ENCODE measurements at places on chromosomes 4 and X. TPM values are rescaled to one million over a fixed set of nuclear protein-coding genes. Genes with fewer than 3 reads are reported as not detected.

Gene CYSLTR1
- 0.27 TPM for total RNA-seq

DNA sequence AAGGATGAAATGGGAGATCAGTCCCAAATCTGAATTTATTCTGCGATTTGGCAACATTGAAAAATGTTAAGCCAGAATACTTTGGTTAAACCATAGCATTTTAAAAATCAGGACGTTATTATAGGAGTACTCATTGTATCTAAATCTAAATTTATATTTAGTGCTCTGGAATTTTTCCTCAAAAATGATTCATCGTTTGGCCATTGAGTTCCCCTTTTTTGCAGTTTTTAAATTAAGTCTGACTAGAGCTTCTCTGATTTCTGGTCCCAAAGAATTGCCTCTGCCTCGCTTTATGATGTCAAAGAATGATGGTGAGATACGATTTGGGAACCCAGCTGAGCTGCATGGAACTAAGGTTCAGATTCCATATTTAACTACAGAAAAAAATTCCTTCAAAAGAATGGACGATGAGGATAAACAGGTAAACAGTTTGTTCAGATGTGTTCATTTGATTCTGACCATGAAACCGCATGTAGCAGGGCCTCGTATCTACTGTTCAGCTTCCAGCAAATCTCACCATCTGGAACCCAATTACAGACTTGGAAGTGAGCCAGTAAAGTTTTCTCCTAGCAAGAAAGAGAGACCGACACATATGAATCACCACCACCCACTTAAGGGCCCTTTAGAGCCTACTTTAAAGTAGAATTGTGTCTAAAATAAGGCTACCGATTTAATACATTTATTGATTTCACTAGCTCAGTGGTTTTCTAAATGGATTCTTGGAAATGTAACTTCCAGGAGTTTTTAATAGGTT is 75.6 kb downstream of the REPS2 start:
- DNase-seq = no peak
- H3K36me3 ChIP-seq = no peaks in the 10 kb centered on the region
- H3K4me3 ChIP-seq = no peak overlapping the region
- no peaks in the 10 kb centered on the region for H3K4me1 ChIP-seq
- H3K27ac ChIP-seq = no peak overlapping the region
- H3K27me3 ChIP-seq = no peaks in the 10 kb centered on the region

GRCh38 chr4:93835929-93836328 is 7.4 kb downstream of the ATOH1 start:
- H3K27ac ChIP-seq = no peak overlapping the region
- no peaks in the 10 kb centered on the region for H3K36me3 ChIP-seq
- DNase-seq = no peak
- H3K27me3 ChIP-seq = no peaks in the 10 kb centered on the region
- H3K4me3 ChIP-seq = no peak overlapping the region

DNA sequence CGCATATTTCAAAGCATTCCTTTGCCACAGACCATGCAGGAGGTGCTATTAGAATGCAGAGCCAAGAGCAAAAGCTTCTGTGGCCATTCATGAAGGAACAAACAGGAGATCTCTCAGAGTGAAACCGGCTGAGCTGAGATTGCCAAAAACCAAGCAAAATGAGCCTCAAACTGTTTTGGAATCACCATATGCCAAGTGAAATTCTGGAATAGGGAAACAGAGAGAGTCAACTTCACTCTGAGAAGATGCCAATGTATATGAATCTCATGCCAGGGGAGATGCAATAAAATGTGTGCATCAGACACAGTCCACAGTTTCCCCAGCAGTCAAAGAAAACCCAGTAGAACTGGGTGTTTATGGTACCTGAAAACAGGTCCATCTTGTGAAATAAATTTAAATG is 42.3 kb downstream of the SRPX start:
- H3K27ac ChIP-seq = no peak overlapping the region
- DNase-seq = no peak
- H3K4me1 ChIP-seq = no peaks in the 10 kb centered on the region
- H3K4me3 ChIP-seq = no peak overlapping the region
- H3K36me3 ChIP-seq = no peaks in the 10 kb centered on the region
- no peaks in the 10 kb centered on the region for H3K27me3 ChIP-seq

DNA sequence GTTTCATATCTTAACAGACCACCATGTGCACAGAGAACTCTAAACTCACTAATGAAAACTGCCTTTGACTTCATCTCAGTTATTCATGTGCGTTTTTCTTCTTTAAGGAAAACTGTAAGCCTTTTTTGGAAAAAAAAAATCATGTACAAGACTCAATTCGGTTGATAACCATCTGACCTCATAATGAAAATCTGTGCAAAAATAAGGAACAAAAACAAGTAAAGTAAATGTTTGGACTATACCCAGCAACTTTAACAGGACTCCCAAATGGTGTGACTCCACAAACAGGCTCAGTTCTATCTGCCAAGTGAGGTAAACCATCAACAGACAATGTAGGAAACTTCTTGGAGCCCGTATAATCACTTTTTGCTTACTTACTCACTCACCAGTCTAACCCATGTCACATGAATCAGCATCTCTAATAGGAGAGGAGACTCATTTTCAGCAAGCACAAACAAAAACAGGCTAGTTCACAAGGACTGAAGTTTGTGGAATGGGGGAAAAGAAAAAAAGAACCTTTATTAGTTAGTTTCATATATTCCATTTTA is 9.3 kb downstream of the APOO start:
- H3K4me1 ChIP-seq = no peaks in the 10 kb centered on the region
- H3K27me3 ChIP-seq = no peaks in the 10 kb centered on the region
- no peak overlapping the region for H3K27ac ChIP-seq
- no peaks in the 10 kb centered on the region for H3K36me3 ChIP-seq

GRCh38 chr4:134202166-134202956 is 772 bp upstream of the PABPC4L start:
- H3K36me3 ChIP-seq = no peaks in the 10 kb centered on the region
- no peak overlapping the region for H3K4me3 ChIP-seq
- DNase-seq = no peak
- no peaks in the 10 kb centered on the region for H3K4me1 ChIP-seq
- no peak overlapping the region for H3K27ac ChIP-seq
- H3K27me3 ChIP-seq = no peaks in the 10 kb centered on the region

Gene ADH4
- not detected for total RNA-seq

Gene ENPEP
- not detected for total RNA-seq

GRCh38 chr4:17682222-17682566 is 67.8 kb downstream of the MED28 start:
- H3K4me3 ChIP-seq = no peak overlapping the region
- no peak overlapping the region for H3K27ac ChIP-seq
- no peaks in the 10 kb centered on the region for H3K4me1 ChIP-seq
- no peaks in the 10 kb centered on the region for H3K36me3 ChIP-seq
- DNase-seq = no peak
- H3K27me3 ChIP-seq = no peaks in the 10 kb centered on the region

DNA sequence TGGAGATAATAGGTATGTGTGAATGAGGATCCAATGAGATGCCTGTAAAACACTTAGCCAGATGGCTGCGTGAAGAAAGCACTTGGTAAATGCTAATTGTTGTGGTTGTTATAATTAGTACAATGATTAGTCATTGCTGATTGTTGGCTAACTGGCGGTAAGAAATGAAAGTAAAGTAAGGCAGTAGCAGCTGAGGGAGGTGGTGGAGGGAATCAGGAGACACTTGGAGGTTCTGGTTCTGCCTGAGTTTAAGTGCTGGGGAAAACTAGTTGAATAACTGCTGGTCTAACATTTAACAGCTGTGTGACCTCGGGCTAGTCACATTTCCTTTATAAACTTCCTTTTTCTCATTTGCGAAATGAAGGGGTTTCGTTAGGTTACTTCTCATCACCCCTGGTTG is 30.9 kb downstream of the CD38 start:
- H3K4me3 ChIP-seq = no peak overlapping the region
- H3K36me3 ChIP-seq = no peaks in the 10 kb centered on the region
- DNase-seq = no peak
- H3K27ac ChIP-seq = no peak overlapping the region
- no peaks in the 10 kb centered on the region for H3K4me1 ChIP-seq
- no peaks in the 10 kb centered on the region for H3K27me3 ChIP-seq

Gene PAGE2
- total RNA-seq = not detected

- DNase-seq = no peak
- H3K27me3 ChIP-seq = no peaks in the 10 kb centered on the region
- no peak overlapping the region for H3K27ac ChIP-seq
- no peaks in the 10 kb centered on the region for H3K4me1 ChIP-seq
- H3K4me3 ChIP-seq = no peak overlapping the region
Observed at GRCh38 chr4:165834116-165834515, 38.9 kb upstream of the TLL1 start.

DNA sequence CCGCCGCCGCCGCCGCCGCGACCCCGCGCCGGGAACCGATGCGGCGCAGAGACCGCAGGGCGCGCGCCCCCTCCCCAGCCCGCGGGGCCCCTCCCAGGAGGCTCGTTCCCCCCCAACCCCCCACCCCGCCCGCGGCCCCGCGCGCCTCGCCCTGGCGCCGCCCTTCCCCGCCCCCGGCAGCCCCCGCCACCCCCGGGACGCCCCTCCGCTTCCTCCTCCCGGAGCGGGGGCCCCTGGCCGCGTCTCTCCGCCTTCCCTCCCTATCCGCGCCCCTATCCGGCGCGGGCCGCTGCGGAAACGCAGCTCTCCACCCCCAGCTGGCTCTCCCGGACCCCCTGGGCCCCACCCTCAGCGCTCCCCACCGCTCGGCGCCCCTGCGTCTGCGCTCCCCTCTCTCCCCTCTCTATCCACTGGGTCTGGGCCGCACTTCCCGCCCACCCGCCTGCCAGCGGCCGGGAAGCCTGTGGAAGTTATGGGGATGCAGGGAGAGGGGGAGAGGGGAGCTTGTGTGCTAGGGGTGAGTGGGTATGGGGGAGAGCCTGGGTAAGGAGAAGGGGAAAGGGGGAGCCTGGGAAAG is at the start of gene TMEM271:
TSS of gene TMEM271 (minus strand) at position 51 of the 577 bp plus-strand sequence. CDS start 233 bp downstream, outside the sequence.
- no peak for DNase-seq
- H3K27ac ChIP-seq = no peak within 1 kb of the TSS
- H3K27me3 ChIP-seq = peaks cover 4% of the 10 kb centered on the region
- no peaks in the 10 kb centered on the region for H3K36me3 ChIP-seq

DNA sequence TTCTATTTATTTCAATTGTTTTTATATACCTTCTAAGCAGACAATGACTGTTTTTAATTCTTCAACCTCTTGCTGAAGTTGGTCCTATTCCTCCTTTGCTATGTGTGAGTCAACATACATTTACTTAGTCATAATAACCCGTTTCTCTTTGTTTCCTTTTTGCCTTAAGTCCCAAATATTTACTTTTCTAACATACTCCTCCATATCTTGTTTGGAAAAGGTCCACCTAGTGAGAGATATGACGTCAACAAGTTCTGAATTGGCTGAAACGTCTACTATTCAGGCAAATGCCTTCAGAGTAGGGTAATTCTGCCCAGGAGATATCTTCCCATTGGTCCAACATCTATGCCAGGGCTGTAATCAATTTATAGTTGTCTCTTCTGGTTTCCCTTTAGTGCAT is 179.3 kb upstream of the GEMIN8 start:
- H3K36me3 ChIP-seq = no peaks in the 10 kb centered on the region
- H3K4me3 ChIP-seq = no peak overlapping the region
- H3K27ac ChIP-seq = no peak overlapping the region
- H3K4me1 ChIP-seq = no peaks in the 10 kb centered on the region
- H3K27me3 ChIP-seq = no peaks in the 10 kb centered on the region
